ENCODE measurements at places on chromosomes 13 and 19.

GRCh38 chr19:57190301-57190700 lies 999 bp upstream of the ZNF264 start:
- DNase-seq, result no peak

GRCh38 chr13:92900446-92900845 lies 326.2 kb upstream of the GPC6 start:
- DNase-seq, result no peak

- no peak for DNase-seq
Observed at GRCh38 chr13:25065974-25066770, 29.8 kb upstream of the PABPC3 start.

GRCh38 chr19:940591-941291 lies 14.9 kb downstream of the ARID3A start:
- DNase-seq, result peak; percentile 49

DNA sequence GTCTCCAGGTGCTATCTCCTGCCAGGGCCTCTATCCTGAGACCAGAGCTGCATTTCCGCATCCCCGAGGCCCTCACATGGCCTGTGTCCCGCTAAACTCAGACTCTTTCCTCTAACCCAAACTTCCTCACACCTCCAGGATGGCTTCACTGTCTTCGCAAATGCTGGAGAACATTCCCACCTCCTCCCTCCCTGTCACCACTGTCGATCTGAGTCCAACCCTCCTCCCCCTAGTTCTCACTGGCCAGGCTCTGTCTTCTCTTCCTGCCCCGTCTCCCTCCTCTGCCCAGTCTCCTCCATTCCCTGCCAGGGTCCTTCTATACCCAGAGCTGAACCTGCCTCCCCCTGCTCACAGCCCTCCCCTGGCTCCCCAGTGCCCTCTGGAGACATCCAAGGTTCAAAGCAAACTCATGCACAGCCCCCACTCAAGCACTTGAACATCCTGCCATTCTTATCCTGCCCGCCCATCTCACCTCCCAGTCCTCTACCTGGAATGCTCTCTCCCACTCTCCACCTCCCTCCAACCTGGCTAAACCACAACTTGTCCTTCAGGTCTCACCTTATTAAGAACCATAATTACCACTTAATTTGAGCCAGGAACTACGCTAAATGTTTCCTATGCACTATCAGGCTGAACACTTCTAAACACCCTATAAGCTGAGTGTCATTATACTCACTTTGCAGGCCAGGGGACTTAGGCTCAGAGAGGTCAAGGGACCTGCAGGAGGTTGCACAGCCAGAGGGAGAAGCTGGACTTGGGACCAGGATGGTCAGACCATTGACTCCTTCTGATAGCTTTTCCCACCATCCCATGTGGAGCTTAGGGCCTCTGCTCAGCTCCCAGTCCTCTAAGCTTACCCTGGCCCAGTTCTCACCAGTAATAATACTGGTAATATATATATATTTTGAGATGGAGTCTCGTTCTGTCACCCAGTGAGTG lies 961 bp upstream of the VSIG10L start:
- no peak for DNase-seq

DNA sequence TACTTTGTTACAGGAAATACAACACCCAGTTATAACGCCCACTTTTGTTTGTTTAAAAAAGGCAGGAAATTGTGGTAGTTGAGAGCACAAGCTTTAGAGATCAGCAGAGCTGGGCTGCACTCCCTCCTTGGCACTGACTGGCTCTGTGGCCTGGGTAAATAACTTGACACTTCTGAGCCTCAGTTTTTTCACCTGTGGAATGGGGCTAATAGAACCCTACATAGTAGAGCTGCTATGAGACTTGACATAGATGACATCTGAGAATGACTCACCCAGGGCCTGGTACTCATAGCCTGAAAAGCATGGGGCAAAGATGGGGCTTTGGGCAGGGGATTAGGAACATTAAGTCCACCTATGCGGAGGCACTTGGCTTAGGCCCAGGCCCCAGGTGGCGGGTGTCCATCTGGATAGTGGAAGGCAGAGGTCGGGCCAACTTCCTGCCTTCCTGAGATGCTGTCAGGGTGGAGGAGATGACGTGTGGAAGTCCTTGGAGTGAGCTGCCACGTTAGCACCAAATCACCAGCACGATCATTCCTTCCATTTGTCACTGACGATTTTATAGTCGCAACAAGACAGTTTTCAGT lies 159.1 kb downstream of the KATNAL1 start:
- DNase-seq, result no peak

- no peak for DNase-seq
Observed at GRCh38 chr13:75410207-75410606, 71.8 kb downstream of the TBC1D4 start.

GRCh38 chr19:55536951-55537740 lies at the start of gene SBK2:
TSS of gene SBK2 (minus strand) at chr19:55537133. CDS start at chr19:55536294, 839 bp downstream.
- DNase-seq, result no peak

DNA sequence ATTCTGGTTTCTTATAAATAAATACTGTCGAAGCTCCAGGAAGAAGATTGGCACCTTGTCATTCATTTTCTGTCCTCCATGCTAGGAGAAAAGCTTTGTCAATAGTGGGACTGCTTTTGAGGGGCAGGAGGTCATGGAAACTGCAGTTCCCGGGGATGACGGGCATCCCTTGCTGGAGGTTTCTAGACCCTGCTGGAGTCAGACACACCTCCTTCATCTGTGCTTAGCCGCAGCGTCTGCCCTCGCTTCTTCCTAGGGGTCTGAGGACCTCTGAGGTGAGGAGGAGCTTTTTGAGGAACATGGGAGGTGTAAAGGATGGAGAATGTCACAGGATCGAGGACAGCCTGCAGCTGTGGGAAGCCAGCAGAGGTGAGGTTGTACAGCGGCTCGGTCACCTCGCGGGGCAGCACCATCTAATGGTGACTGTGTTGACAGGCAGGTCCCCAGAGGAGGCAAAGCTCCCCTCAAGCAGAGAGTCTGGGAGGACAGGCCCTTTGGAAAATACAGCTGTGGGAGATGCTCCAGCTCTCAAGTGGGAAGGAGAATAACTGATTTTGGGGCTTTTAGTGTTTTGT lies 172.7 kb upstream of the RNF113B start:
- DNase-seq, result no peak

- no peak for DNase-seq
Observed at GRCh38 chr13:99819967-99820366, 151.6 kb downstream of the ZIC5 start.

DNA sequence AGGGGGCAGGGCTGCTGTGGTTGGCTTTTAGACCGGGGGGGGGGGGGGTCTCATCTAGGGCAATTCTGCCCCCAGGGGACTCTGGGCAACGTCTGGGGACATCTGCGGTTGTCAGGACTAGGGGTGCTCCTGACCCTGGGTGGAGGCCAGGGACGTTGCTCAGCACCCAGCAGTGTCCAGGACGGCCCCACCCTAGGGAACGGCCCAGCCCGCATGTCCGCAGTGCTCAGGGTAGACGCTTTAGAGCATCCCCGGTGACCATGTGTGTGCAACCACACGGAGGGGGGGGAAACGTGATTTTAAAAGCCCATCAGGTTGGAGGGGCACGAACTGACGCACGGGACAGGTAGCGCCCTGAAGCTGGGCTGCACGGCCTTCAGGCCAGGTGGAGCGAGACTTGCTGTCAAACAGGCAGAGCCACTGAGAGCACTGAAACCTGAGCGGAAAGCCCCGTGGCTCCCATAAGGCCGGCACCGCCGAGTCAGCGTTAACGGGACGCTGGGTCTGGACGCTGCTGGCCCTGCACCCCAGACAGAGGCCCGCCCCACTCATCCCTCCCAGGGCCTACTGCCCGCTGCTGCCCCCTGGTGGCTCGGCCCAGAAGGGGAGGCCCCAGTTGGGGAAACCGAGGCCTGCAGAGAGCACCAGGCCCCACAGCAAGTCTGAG lies 8.3 kb downstream of the CACTIN start:
- DNase-seq, result no peak

DNA sequence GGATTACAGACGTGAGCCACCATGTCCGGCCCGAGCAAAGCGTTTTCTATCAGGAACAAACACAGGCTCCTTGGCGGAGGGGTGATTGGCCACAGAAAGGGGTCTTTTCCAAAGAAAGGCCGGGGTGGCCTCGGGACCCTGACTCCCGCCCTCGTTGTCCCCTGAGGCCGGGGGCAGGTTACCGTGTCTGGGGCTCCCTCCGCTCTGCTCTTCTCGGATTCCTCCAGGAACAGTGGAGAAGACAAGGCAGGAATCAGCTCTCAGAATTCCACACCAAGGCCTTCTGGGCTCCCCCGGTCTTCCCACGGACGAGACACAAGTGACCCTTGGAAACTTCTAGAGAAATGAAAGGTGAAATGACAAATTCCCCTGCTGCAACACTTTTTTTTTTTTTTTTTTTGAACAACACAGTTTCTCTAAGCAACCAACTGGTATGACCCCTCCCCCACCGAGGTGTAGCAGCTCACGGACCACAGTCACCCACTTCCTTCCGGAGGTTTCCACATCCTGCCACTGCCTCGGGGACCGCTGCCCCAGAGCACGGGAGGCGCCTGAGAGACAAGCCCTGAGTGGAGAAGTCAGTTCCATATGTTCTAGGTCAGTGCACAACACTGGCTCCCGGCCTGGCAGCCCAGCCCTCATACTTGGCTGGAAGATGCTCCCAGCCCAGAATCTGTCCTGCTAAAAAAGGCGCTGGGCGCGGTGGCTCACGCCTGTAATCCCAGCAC lies 11.0 kb downstream of the MOB3A start:
- no peak for DNase-seq

GRCh38 chr13:78674638-78675037 lies 15.7 kb upstream of the OBI1 start:
- DNase-seq, result no peak

- no peak for DNase-seq
Observed at GRCh38 chr13:46403851-46404732, 17.0 kb upstream of the RUBCNL start.

DNA sequence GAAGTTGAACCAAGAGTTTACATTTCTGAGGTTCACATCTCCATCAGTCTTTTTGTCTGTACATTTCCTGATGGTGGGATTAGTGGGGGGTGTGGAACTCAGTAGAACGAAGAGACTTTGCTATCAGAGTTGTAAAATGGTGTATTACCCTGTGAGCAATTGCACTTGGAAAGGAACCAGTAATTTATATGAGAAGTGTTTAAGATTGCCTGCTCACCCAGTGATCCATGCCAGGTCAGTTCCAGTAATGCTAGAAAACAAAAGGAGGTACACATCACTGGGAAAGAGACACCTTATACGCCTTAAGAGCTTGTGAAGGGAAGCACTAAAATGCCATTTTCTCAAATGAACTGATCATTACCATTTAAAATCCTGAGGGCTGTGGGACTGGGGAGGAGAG lies 7.5 kb upstream of the DACH1 start:
- DNase-seq, result no peak

- no peak for DNase-seq
Observed at GRCh38 chr13:73433890-73434289, 375.1 kb downstream of the KLF5 start.

DNA sequence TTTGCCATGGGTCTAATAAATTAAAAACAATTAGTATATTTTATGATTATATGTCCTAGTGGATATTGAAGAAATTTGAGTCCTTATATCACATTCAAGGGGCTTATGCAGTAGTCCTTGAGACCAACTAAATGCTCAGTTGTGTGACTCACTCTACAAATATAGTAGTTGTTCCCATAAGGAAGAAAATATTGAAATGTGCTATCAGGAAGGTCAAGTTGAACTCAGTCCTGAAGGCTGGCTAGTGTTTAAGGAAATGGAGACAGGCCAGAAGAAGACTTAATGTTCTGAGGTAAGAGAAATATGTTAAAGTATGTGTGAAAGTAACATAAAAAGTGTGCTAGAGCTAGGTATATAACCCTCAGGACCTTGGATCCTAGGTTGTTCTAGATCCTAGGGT lies 766.1 kb upstream of the GPC6 start:
- DNase-seq, result no peak

DNA sequence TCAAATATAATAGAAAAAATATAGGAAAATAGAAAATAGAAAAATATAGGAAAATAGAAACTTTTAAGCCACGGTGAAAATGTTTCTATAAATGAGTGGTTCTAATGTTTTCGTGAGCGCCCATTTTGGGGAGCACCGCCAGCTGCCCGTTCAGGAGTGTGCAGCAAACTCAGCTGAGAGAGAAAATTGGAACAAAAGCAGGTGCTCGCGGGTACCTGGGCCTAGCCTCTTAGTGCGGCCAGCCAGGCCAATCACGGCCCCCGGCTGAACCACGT lies 204 bp upstream of the PDX1 start:
- DNase-seq, result no peak

DNA sequence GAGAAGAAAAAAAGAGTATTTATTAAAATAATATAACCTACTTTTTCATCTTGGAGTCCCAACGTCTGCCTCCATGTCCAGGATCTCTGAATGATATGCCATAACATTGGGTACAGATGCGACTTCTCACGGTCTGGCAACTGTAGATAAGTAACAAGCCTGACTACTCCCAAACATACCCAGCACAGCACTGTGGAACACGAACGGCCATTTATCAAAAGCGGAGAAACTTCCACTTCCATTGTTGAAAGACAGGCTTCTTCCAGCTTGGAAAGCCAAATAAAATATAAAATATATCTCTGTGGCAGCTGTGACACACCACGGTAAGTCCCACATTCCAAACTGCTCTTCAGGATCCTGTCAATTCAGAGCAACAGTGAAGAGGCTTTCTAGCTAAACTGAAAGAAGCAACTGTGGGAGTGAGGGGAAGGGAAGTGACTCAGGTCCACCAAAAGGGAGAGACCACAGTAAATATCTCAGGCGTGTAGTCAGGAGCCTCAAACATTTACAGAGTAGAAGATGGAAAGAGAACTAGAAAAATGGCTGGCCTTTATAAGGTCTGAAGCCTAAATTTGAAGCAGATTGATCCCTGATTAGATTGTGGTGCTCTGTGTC lies 331.7 kb downstream of the LIG4 start:
- DNase-seq, result no peak

DNA sequence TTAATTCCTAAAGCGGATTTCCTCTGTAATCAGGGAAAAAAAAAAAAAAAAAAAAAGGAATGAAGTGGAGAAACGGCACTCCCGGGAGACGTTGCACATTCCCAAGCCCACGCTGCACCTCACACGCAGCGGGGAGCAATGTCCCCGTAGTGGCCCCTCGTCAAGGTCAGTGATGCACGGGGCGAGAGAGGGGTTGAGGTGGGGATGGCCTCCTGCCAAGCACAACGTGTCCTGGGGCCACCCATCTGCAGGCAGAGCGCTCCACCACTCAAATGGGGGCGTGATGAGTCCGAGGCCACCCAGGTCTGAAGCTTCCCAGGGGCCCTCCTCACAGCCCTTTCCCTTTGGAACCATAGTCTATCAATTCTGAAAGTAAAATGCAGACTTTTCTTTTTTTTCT lies 15.1 kb downstream of the PLK5 start:
- DNase-seq, result no peak

- no peak for DNase-seq
Observed at GRCh38 chr13:113635709-113636108, 22.3 kb downstream of the ATP4B start.

- no peak for DNase-seq
Observed at GRCh38 chr19:43564800-43565199, 10.5 kb downstream of the XRCC1 start.

All from NCI-H2171 (cell line).